ENCODE measurements at places on chromosomes 2 and 18.

DNA sequence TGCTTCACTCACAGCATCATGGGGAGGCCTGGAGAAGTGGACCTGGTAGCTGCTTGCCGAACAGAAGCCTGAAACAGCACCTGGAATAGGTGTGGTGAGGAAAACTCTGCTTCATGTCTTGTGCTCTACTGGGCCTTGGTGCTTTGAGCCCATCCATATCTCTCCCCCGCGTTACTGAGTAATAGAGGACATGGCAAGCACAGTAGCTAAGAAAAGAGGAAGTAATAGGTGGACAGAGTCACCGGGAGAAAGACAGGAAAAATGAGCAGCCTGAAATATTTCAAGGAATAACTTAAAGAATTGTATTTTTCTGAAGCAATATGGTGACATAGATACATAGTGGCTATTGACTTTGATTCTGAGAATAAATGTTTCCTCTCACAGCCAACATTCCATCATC is 14.0 kb upstream of the HNMT start:
- no peak for DNase-seq

DNA sequence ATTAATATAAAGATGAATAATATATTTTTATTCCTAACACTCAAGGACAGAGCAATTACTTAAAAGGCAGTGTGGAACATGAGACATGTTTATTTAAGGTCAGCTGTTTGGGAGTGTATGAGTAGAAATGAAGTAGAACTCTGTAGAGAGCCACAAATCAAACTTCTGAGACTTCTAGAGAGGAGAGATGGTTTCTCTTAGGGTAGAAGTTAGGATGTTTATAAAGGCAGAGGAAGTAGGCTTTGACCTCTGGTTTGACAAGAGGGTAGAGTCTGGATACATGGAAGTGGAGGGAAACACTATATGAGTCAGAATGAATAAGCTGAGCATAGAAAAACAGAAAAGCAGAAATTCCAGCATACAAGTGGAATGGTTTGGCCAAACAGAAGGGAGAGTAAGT is 262.1 kb upstream of the KLHL14 start:
- no peak for DNase-seq

DNA sequence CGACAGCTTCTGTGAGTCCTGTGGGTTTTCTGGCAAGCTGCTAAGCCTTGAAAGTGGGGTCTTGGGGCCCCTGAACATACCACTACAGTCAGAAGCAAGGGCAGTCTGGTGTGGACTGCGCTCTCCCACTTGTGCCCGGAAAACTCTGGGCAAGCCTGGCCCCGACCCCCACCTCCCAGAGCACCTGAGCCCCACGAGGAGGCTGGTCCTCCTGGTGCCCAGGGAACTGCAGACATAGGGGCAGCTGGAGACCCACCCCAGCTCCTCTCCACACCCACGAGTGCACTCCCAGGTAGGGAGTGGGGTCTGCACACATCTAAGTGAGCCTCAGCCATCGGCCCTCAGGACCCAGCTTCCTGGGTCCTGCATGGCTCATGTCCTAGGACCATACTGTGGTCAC is 16.2 kb upstream of the GPC1 start:
- DNase-seq: no peak

GRCh38 chr2:101776172-101777043 is 78.9 kb downstream of the MAP4K4 start:
- DNase-seq: no peak

DNA sequence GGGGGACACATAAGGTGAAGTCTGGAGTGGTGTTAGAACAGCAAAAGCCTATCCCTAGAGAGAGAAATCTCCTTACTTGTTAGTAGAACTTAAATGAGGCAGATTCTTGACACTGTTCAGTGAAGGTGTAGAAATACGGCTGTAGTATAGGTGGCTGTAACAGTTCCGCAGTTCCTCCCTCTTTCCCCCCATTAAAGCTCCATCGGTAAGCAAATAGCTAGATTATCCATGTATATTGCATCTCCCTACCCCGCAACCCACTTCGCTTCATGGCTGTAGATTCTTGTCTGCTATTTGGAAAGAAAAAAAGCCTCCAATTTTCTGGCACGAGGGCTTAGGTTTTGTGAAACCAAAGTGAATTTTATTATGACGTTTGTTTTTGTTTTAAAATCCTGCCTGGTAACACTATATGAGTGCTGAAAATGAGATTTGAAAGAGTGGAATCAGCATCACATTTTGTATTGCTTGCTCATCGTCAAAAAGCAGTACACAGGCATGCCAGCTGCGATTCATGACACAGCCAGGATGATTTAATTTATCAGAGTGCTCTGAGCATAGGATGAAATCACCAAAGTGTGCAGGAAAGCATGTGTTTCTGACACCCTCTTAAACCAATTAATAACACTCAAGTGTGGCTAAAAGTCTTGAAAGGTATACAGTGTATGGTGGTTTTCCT is 1.4 kb downstream of the FAM171B start:
- peak; percentile 39 for DNase-seq
